ENCODE measurements at places on chromosomes 5 and 9. TPM values are rescaled to one million over a fixed set of nuclear protein-coding genes. Genes with fewer than 3 reads are reported as not detected.

PCDHA11 gene
- 0.52 TPM for polyA plus RNA-seq

DNA sequence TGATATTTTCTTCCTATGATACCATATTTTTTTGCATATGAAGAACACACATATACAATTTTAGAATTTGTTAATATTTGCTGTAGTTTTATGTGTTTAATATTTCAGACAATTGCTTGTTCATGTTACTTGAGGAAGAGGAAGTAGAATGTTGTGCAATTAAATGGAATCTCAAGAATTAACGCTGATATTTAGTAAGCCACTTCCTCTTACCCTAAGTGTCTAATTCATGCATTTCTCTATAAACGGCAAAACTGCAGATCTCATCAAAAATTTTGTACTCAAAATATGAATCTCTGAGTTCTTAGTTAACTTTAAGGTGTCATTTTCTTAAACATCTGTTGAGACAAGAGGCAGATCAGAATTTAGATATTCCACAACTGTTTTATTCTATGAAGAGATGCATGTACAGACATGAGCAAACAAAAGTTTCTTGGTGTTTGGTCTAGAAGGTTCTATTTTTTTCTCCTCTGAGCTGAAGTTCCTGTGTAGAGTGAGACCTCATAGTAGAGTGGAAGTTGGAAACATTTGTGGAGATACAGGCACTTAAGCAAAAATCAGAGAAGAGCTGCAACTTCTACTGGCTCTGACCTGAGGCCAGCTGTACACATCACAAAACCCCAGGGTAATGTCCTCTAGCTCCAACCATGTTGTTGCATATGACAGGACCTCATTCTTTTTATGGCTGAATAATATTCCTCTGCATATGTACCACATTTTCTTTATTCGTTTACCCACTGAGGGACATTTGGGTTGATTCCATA, 16.6 kb upstream of the TGFBI start:
- no peak for DNase-seq

- DNase-seq = no peak
Measured at GRCh38 chr5:657570-657969, 35.6 kb downstream of the TPPP start.

GRCh38 chr9:5786370-5787127, 46.4 kb downstream of the ERMP1 start:
- DNase-seq = no peak

- no peak for DNase-seq
Measured at GRCh38 chr5:141872496-141873356, 5.5 kb downstream of the PCDH1 start.

SPINK1 gene
- 49.5 TPM for polyA plus RNA-seq

GRCh38 chr9:1049641-1050040, 516 bp upstream of the DMRT2 start:
- DNase-seq = no peak

- DNase-seq = no peak
Measured at GRCh38 chr5:6405591-6405990, 27.2 kb upstream of the MED10 start.

FABP6 gene
- not detected for polyA plus RNA-seq

GRCh38 chr5:58968350-58968749, 385.5 kb downstream of the RAB3C start:
- no peak for DNase-seq

POLK gene
- 36.9 TPM for polyA plus RNA-seq

DNA sequence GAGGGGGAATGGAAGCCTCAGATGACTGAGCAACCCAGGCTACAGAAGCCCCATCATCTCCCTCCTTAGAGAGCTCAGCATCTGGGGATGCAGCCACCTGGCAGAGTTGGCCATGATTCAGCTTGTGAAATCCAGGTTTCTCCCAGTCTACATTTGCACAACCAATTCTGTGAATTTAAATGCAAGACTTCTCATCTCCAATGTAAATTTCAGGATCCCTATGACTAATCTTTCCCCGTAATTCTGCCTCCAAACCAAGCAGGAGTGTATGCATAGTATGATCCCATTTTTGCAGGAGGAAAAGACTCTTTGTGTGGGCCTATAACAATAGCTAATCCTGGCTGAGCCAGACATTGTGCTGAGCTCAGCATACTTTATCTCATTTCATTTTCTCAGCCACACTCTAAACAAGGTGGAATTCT, 59.6 kb upstream of the IL17B start:
- DNase-seq = no peak

TRIP13 gene
- polyA plus RNA-seq = 14.5 TPM

MEF2C gene
- polyA plus RNA-seq = 42.4 TPM

DNA sequence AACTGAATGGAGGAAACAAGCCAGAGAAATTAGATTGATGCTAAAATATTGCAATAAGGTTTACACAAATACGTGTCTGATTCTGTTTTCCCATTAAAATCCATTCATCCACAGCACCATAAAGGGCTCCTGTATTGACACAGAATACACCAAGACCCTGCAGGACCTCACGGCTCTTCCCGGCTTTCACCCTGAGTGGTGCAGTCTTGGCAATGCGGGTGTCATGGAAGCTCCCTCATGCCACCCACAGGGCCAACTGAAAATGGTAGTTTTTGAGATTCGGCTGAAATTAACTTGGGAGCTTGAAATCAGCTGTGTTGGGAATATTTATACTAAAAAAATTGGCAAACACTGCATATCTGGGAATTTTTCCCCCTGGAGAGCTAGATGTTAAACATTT, 17.3 kb upstream of the EXOC3 start:
- no peak for DNase-seq

DNA sequence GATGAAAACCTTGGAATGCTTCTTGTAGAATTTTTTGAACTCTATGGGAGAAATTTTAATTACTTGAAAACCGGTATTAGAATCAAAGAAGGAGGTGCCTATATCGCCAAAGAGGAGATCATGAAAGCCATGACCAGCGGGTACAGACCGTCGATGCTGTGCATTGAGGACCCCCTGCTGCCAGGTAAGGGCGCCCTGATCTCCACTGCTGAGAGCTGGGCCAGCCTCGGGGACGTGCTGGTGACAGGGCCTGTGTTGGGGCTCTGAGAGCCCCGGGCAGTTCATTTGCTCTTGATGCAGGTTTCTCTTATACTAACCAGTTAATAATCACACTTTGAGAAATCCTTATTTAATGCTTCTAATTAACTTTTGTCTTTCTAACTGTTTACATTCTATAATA, 33.0 kb downstream of the TENT4A start:
- DNase-seq = no peak

GRCh38 chr5:164518741-164519080, 1013.3 kb downstream of the MAT2B start:
- DNase-seq = no peak

HIGD2A gene
- polyA plus RNA-seq = 89.8 TPM

DNA sequence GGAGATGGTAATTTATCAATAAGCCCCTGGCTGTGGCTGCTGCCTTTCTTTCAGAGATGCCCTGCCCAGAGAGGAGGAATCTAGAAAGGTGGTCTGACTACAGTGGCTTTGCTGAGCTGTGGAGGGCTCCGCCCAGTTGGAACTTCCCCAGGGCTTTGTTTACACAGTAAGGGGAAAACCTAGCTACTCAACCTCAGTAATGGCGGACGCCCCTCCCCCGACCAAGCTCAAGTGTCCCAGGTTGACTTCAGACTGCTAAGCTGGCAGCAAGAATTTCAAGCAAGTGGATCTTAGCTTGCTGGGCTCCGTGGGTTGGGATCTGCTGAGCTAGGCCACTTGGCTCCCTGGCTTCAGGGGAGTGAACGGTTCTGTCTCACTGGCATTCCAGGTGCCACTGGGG, 865.4 kb upstream of the ACO1 start:
- DNase-seq = no peak

DMRTA1 gene
- 1.4 TPM for polyA plus RNA-seq

SMIM33 gene
- polyA plus RNA-seq = 0.05 TPM

DBH gene
- polyA plus RNA-seq = 0.90 TPM

DNA sequence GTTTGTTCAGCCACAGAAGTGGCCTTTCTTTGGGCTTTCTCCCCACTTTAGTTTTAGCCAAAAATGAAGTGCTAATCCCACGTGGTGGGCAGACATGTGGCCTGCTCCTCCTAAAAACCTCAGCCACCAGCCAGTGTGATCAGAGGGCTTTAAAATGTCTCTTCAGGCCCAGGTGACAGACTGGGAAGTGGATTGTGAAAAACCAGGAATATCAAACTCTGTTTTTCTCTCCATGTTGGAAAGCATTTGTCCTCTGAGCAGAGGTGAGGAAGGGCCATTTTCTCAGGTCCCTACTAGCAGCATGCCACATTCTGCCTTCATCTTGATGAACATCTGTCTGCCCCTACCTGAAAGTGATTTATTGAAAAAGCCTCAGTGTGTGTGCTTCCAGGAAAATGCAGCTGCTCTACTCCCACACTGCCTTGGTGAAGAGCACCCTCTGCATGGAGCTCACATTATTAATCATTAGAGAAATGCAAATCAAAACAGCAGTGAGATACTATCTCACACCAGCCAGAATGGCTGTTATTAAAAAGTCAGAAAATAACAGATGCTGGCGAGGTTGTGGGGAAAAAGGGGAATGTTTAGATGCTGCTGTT, 181.2 kb upstream of the DMAC1 start:
- no peak for DNase-seq

DNA sequence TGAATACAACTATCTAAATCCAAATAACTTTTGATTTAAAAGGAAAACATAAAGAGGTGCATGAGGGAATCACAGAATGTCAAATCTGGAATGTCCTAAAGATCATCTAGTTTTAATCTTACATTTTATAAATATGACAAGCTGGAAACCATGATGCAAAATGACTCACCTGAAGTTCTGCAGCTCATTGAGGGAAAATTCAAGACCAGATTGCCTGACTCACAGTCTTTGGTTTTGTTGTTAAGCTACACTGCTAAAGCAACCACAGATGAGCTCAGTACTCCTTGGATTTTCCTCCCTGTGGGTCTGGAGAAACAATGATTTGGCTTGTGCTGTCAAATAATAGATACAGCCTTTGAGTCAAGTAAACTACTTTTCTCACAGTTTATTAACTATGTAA, 19.1 kb upstream of the EDIL3 start:
- no peak for DNase-seq

DNA sequence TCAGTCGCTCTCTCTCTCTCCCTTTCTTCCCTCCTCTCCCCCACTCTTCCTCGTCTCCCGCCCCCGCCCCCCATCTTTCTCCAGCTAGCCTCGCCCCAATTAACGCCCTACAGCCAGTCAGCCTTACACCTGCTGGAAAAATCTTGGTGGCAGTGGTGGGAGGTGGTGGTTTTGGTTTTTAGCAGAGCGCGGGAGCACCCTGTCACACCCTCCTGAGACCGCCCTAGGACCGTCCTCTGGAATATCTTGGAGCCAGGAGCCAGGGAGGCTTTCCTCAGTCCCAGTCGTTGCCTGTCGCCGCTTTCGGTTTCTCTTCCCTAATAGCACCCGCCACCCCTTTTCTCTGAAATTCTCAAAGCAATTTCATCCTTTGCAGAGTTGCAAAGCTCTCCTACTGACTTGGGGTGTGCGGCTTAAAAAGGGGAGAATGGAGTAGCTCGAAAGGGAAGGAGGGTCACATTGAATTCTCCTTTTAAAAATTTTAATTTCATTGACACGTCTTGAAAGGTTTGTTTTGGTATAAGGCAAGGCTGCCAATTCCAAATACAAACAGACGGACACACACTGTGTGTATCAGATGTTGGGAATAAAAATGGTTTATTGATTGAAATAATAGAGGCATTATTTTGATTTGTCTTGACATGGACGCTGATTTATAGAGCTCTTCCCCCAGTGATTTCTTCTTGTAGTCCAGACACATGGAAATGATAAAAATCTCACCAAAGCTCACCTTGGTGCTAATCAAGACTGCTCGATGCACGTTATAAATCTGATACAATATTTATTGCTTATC, 301.3 kb downstream of the PARP8 start:
- no peak for DNase-seq

C5orf58 gene
- polyA plus RNA-seq = 0.25 TPM

DNA sequence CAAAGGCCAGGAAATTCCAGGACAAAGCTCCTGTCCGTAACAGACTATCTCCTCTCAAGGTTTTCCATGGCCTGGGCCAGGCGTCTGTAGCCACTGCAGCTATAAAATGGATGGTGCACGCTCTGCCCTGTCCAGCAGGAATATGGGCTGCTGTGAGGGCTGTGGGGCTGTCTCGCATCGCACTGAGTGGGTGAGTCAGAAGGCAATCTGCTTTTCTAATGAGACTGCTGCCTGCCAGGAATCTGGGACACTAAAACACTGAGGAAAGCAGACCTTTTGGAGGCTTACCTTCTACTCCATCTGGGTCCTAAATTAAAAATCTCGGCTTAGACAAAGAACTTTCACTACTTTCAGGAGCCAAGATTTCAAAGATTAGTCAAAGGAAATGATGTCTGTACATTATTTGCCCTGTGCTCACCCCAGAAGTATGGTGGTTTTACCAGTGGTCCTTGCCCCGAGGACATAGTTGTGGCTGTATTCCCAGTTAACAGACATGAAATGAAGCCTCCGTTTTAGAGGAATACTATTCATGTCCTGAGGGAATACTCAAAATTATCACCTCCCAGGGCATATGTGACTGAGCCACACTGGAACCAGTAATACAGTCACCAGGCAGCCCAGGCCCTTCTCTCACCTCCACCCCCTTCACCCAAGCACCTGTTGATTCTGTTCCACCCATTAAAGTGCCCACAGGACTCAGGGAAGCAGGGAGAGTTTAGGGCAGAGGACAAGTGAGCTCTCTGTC, 56.4 kb downstream of the PFDN1 start:
- no peak for DNase-seq

DNA sequence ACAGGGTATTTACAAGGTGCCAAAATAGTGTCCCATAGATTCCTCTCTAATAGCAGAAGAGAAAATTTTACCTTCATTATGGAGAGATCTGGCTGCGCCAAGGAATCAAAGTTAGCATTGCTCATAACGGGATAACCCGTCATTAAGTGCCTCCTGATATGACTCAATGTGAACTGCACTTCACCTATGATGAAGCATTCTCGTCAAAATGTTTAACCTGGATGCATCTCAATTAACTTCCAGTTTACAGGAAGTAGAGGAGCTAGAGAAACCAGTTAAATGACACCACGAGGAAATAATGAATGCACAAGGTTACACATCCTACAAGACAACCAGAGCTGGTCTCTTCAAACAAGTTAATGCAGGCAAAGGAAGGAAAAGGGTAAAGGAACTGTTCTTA, 17.2 kb downstream of the FBXW11 start:
- no peak for DNase-seq

DNA sequence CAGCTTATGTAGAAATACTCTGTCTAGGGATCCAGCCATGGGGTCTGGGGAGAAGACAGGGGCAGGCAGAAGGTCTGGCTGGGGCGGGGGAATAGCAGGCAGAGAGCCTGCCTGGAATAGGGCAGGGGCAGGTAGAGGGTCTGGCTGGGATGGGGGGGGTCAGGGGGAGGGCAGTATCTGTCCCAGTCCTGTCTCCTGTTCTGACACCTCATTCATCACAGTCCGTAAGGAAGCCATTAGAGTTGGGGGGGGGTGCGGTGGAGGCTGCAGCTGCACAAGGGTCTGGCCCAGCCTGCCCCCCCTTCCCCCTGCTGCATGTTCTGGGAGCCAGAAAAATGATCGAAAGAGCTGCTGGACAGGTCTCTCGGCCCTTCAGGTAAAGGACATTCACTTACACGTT, 32.6 kb downstream of the CNTFR start:
- no peak for DNase-seq

- no peak for DNase-seq
Measured at GRCh38 chr5:54904425-54904824, 81.0 kb downstream of the ESM1 start.
